SHP77 (cell line): ENCODE measurements at places on chromosomes 5 and 9.
A peak's percentile ranks its signal among the peaks of the same experiment; 100 is the strongest.

DNA sequence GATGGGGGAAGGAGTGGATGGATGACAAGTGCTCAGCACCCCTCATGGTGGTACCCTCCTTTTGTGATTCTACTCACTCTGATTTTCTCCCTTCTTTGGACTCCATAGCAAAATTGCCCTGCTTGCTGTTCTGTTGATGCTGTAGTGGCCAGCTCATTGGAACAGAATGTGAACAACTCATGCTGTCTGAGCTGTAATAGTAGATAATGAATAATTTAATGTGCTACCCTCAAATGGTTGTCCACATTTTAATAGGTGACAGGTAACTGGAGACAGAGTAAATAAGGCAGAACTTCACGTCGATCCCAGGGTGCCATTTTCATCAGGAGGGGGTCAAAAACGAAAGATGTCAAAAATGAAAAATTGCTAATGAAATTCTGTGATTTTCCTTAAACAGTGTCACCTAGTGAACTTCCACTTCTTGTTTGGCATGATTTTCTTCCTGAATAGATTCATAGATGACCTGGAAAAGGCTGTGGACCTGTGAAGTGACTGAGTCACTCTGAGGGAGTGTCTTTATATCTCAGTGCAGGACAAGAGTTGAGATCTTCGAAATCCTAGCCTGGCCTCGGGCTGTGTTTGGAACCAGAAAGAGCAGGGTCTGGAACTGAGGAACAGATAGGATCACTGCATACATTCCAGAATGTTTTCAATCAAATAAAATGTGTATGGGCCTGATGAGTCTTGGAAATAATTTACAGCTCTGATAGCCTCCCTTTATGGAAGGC is 270.2 kb downstream of the PSAT1 start:
- no peak for DNase-seq

DNA sequence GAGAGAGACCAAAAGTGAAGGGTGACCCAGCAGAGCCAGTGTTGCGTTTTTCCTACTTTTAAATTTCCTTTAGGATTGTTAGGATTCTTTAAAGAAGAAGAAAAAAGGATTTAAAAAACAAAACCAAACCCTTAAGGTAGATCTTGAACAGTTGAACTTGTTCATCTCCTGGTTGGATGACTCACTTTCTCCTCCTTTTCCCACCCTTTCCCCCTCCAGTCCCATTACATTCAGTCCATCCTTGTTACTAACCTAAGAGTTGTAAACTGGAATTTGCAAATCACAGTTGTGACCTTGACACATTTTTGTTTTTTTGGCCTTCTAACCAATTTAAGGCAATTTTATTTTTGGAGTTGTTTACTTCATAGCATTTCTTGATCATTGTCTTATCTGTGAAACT is 289.2 kb downstream of the ARHGAP26 start:
- DNase-seq: no peak

DNA sequence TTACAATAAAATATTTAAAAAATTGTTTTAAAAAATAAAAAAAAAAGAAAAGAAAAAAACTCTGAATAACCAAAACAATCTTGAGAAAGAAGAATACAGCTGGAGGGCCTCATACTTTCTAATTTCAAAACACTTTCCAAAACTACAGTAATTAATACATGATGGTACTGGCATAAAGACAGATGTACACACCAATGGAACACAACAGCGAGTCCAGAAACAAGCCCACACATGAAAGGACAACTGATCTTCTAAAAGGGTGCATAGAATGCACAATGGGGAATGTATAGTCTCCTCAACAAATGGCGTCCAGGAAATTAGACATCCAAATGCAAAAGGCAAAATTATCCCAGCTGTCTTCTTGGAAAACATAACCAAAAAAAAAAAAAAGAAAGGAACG is 99.6 kb downstream of the LURAP1L start:
- DNase-seq: no peak

- DNase-seq: no peak
Observed at GRCh38 chr5:137902408-137903133, 13.3 kb downstream of the PKD2L2 start.

DNA sequence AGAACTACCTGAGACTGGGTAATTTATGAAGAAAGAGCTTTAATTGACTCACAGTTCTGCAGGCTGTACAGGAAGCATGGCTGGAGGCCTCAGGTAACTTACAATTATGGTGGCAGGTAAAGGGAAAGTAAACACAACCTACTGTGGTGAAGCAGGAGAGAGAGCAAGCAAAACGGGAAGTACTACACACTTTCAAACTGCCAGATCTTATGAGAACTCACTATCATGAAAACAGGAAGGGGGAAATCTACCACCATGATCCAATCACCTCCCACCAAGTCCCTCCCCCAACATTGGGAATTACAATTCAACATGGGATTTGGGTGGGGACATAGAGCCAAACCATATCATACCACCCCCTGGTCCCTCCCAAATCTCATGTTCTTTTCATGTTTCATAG is 58.7 kb upstream of the GPR151 start:
- no peak for DNase-seq

GRCh38 chr9:3508521-3509291 is 17.1 kb downstream of the RFX3 start:
- DNase-seq: peak; percentile 41

DNA sequence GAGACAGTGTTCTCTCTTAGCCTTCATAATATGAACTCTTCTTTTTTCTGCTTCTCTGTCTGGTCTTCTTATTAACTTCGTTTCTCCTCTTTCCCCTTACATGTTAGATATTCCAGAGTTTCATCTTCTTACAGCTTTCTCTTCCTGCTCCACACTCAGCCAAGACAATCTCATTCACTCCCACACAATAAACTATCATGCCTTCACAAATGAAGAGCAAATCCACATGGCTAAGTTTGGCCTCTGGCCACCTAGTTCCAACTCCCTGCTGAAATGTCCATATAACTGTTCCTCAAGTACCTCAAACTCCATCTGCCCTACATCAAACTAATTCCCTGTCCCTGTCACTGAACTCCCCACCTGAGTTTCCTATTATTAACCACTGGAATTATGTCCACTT is 18.4 kb downstream of the IL33 start:
- DNase-seq: no peak

GRCh38 chr5:167346461-167346860 is 945.0 kb upstream of the WWC1 start:
- no peak for DNase-seq

- no peak for DNase-seq
Observed at GRCh38 chr9:7561527-7562080, 238.0 kb downstream of the DMAC1 start.

- DNase-seq: no peak
Observed at GRCh38 chr9:19269582-19269981, 39.1 kb downstream of the DENND4C start.

GRCh38 chr5:68173007-68173406 is 42.5 kb upstream of the PIK3R1 start:
- DNase-seq: no peak

GRCh38 chr5:172362755-172363154 is 79.2 kb upstream of the UBTD2 start:
- DNase-seq: no peak

GRCh38 chr5:146516151-146516475 is at the start of gene GPR151:
Gene GPR151, minus strand, starts transcription at chr5:146516190. Its CDS starts 77 bp downstream, at chr5:146516113.
- no peak for DNase-seq

DNA sequence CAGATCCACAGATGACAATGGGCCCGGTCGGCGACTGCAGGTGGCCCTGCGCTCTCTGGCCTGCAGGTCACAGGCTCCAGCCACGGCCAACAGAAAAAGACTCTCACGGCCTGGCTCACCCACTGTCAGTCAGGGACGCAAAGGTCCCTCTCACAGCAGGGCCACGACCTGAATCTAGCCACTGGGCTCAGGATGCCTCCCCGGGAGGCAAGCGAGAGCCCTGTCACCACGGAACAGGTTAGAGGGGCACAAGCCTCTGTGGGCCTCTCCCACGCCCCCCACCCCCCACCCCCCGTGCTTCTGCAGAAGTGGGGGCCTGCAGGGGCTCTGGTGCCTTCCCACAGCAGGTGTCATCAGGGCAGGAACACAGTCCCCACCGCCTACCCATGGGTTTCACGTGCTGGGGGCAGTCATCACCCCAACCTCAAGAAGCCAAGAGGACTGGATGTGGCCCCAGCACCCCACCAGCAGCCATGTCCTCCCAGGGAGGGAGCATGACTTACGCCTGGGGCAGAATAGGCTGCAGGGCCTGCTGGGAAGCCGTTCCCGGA is 17.3 kb upstream of the EGFL7 start:
- no peak for DNase-seq

DNA sequence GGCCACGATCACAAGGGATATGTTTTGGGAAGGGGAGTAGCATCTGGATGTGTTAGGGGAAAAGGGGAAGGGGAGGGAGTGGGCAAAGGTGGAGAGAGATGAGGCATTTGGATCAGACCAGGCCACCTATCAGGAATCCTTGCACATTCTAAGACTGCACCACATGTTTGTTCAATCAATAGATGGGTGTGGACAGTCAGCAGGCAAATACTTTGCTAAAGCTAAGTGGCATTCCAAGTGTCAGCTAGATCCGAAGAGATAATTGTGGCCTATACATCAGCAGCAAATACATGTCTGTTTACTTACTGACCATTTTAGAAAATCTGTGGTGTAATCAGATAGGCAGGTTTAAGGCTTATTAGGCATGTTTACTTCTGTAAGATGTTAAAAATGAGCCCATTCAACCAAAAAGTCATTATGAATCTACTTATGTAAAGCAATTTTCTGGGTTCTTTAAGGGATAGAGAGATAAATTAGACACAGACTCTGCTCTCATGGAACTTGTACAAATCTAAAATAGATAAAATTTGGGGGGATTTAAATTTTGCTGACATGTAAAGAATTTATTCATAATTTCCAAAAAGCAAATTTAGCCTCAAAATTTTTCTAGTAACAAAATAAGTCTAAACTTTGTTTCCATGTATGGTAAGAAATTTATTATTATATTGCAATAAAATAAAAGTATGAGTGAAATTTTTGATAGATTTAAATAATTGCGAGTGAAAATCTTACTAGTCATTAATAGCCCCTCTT is 107.3 kb downstream of the SNCAIP start:
- no peak for DNase-seq

GRCh38 chr5:35518104-35518503 is 99.6 kb upstream of the SPEF2 start:
- DNase-seq: no peak

GRCh38 chr9:126453156-126453963 is 126.7 kb downstream of the MVB12B start:
- no peak for DNase-seq

DNA sequence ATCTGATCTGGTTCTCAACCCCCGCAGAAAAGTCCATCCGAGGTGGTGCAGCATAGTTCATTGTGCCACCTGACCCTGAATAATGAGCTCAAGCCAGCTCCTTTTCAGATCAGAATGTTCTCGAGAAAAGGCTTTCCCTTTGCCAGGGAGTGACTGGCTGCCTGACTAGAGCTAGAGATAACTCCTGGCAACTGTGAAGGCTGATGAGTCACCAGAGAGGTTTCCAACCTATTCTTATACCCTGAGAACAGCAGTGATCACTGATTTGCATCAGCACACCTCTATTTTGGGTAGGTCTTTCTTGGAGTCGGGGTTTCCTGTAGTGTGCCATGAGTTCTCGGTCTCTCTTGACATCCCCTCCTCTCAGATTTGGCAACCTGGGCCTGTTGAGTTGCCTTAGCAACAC is 127.9 kb downstream of the PIK3R1 start:
- no peak for DNase-seq

GRCh38 chr9:87594662-87595061 is 97.0 kb downstream of the DAPK1 start:
- no peak for DNase-seq

- no peak for DNase-seq
Observed at GRCh38 chr9:130448035-130448624, 3.4 kb downstream of the ASS1 start.

DNA sequence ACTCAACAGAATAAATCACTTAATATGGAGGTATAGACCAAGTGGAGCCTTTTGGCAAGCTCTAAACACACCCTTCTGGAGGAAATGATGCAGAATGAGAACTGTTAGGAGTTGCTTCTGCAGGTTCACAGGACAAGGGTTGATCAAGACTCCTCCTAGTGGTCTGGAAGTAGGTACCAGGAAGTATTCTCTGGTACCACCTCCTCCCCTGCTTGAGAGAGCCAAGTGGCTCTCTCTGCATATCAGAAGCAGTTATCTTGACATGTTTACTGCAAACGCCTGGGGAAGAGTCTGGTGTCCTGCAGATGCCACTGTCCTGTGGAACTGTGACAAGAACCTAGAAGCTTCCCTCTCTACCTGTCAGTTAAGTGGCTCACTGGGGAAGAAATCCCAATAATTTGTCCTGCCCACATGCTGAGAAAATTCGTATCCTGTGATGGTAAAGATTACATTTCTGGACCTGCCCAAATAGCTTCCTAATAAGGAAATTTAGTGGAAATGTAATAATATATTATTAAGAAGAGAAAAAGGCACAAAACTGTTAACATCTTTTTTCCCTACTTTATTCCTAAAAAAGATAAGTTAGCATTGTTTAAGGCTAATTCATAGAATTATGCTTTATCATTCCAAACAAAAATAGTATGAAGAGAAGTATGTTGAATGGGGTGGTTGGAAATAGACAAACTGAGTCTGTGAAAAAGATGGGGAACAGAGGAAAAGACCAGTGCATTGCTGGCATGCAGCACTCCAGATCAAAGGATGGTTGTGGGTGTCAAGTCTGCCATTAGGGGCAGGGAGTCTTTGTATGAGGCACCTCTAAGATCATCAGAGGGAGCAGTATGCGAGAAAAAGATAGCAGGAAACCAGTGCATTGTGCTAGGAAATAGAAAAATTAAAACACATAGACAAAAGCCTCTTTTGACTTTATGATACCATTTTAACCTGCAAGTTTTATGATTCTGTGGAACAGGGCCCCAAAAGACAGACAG is 118.8 kb downstream of the CDC42SE2 start:
- peak; percentile 46 for DNase-seq

- DNase-seq: no peak
Observed at GRCh38 chr5:608429-609370, 3.4 kb upstream of the CEP72 start.

- DNase-seq: peak; percentile 28
Observed at GRCh38 chr9:108687006-108687987, 168.5 kb downstream of the ACTL7B start.

DNA sequence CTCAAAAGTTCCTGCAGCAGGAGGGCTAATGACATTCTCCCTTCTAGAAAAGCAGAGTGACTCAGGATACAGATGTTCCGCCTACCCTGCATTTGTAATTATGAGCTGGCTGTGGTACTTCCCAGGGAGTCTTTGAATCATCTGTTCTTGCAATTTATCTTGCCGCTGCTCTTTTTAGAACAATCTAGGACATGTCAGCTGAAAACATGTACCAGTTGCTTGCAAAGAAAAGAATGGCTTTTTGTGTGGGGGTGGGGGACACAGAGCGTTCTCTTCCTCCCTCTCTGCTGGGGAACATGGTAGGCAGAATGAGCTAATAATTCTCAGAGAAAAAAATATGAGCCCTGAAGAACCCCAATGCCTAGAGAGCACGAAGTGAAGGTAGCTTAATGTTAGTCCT is 51.7 kb upstream of the TUT7 start:
- DNase-seq: no peak

DNA sequence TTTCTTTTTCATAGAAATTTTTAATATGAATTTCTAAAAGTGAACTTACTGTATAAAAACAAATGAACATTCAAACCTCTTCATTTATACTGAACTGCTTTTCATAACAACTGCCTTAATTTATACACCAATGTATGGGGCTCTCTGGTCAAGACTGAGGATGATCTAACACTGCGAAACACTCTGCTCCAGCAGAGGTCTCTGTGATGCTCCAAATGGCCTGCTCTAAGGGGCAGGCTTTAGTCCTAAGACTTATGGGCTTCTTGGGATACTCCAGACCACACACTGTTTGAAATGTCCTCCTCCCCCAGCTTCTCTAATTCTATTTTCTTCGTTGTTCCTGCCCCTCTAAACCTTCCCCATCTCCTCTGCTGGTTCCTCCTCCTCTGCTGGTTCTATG is 58.5 kb downstream of the LIFR start:
- peak; percentile 8 for DNase-seq

GRCh38 chr9:18456624-18457237 is 17.2 kb upstream of the ADAMTSL1 start:
- no peak for DNase-seq
